ENCODE measurements at places on chromosomes 1 and 21.

GRCh38 chr1:120133228-120133927, 42.9 kb downstream of the SEC22B start:
- no peak for DNase-seq

DNA sequence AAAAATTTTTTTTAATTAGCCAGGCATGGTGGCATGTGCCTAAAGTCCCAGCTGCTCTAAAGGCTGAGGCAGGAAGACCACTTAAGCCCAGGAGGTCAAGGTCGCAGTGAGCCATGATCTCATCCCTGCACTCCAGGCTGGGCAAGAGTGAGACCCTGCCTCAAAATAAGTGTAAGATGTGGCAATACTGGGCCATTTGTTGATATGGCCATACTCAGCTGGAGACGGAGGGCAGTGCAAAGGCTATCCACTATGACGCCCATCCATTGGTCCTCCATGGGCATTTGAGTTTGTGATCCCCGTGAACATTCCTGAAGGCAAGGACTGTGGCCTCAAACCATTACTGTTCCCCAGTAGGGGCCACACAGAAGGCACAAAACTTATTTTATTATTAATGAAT, 1.5 kb downstream of the CASP9 start:
- no peak for DNase-seq

DNA sequence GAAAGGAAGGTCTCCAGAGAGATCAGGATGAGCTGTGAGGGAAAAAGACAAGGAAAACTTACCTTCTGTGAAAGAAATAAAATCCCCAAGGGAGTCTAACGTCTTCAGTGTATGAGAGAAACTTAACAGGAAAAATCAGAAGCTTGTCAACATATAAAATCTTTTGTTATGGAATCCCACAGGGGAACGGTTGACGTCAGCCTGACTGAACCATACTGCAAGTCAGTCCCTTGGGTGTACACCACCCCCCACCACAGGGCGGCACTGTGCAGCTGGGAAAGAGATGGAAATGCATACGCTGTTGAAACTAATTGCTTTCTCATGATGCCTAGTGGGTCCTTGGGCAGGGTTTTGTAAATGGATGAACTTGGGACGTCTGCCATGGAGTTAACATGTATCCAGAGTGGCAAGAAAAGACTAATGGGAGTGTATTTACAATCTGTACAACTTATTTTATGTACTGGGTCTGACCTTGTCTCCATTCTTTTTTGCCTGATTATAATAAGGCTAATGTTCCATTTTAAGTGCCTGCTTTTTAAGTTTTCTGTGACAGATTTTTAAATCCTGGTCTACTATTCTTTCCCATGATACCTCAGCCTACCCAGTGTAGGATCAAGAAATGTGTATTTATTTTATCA, 22.7 kb downstream of the UTP25 start:
- DNase-seq, result no peak

DNA sequence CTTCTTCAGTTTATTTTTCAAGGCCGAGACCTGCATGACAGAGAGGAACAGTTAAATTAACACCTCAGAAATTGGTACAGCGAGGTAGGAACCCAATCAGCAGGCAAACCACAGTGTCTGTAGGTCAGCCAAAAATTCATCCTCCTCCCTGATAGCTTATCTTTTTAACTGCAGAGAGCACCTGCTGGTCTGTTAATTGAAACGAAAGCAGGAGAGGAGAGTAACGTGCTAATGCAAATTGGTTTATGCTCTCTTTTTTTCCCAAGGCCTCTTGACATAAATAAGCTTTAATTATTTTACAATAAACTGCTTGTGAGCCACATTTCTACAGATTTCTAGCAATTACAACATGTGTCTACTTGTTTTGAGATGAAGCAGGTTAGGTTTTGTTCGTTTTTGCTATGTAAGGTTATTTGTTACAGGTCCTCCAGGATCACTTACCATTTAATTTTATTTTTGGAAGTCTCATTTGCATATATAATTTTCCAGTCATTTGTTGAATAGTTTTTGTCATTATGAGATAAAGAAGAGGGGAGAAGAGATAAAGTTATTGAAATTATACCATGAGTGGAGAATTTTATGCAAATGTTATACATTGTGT, 179.9 kb downstream of the DENND1B start:
- no peak for DNase-seq

Data from activated CD4-positive, alpha-beta T cell treated with anti-CD3 and anti-CD28 coated beads for 4 hours (primary cell).